ENCODE measurements at places on chromosomes 12 and 14.
A peak's percentile ranks its signal among the peaks of the same experiment; 100 is the strongest.

DNA sequence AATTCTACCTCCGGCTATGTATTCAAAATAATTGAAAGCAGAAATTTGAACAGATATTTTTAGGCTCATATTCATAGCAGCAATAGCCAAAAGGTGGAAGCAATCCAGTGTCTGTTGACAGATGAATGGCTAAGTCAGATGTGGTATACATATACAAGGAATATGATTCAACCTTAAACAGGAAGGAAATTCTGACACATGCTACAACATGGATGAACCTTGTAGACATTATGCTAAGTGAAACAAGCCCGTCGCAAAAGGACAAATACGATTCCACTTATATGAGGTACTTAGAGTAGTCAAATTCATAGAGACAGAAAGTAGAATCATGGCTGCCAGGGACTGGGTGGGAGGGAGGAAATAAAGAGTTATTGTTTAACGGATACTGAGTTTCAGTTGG is 331.6 kb downstream of the PCNX1 start:
- no peak for DNase-seq

GRCh38 chr14:101590616-101591015 is 29.3 kb downstream of the DIO3 start:
- no peak for DNase-seq

- no peak for DNase-seq
Observed at GRCh38 chr14:55705651-55706364, 125.8 kb downstream of the KTN1 start.

- no peak for DNase-seq
Observed at GRCh38 chr14:29321646-29322045, 555.1 kb downstream of the FOXG1 start.

DNA sequence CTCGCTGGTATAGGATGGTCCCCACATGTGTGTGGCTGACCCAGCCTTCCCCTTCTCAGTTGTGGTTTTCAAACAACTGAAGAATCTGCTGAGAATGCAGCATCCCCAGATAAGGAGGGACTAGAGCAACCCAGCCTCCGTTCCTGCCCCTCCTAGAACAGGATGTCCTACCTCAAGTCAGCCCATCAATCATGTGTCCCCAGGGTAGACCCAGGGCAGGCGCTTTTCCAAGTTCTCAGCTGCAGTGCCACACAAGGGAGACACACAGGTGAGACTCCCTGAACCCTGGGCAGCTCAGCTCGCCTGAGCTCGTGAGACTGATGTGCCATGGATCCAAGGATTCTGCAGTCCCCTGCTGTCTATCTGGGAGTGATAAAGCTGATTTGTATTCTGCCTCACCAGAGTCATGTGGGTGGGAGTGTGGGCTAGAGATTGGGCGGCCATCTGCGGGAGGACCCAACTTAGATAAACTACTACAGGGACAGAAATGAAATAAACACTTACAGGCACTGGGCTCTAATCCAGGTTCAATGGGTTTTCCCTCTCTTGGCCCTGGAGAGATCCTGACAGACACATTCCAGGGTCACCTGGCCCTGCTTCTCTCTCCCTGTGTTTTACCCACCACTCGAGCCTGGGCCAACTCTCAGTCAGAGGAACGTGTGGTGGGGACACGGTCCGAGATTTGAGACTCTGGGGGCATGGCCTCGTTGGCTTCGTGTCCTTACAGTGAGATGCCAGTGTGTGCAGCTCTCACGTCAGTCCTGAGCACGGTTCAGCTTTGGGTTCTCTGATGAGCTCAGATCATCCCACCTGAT is 303.5 kb upstream of the SFSWAP start:
- no peak for DNase-seq

GRCh38 chr12:66409195-66409871 is 107.0 kb downstream of the HELB start:
- peak; percentile 11 for DNase-seq

GRCh38 chr12:57213763-57214397 is 2.7 kb upstream of the NXPH4 start:
- DNase-seq: no peak

DNA sequence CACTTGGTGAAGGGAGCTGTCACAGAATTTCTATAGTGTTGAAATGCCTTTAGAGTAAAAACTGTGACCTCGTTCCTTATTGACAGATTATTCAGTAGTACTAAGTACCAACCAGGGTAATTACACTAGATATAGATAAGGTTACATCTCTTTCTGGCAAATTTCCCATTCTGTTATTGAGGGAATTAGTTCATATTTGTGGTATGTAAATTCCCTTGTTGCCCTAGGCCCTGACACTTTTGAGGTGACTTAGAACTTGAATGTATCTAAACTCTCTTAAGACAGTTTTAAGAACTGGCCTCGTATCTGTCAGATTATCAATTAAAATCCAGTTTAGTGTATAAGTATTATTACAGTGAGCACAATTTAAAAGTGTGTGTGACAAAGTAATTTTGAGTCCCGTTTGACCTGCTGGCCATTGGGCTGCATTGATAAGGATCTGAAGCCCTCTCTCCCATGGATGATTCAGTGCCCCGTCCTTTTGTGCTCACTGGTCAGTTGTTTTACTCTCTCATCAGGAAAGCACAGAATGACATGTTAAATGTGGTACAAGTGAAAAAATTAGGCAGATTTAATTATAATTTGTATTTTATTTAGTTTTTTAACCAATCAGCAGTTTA is 123.2 kb downstream of the GPR135 start:
- no peak for DNase-seq

- no peak for DNase-seq
Observed at GRCh38 chr12:68113644-68114043, 45.9 kb downstream of the IFNG start.

DNA sequence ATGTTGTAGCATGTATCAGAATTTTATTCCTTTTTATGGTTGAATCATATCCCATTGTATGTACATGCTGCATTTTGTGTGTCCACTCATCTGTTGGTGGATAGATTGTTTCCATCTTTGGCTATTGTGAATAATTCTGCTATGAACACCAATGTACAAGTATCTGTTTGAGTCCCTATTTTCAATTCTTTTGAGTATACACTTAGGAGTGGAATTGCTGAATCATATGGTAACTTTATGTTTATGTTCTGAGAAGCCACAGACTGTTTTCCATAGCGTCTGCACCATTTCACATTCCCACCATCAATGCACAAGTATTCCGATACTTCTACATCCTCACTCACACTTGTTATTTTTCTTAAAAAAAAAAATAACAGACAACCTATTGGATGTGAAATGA is 91.5 kb downstream of the ARF6 start:
- DNase-seq: no peak

GRCh38 chr14:48665077-48665784 is 920.9 kb downstream of the RPS29 start:
- DNase-seq: no peak

DNA sequence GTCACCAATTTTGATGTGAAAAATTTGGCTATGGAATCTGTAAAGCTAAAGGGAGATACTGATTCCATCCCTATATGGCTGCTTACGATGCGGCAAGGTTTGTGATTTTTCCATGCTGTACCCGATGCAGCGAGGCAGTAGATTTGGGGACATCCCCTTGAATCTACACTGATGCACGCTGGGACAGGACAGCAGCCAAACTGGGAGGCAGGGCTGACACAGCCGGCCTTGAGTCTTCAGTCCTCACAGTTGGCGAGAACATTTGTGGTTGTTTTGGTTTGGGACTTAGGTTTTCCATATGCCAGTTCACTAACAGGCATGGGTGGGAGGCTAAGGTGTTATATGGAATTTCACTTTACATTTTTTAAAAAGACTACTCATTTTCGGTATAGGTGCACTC is 3.8 kb downstream of the GALNT16 start:
- no peak for DNase-seq

- no peak for DNase-seq
Observed at GRCh38 chr12:92597997-92598396, 104.8 kb upstream of the PLEKHG7 start.

DNA sequence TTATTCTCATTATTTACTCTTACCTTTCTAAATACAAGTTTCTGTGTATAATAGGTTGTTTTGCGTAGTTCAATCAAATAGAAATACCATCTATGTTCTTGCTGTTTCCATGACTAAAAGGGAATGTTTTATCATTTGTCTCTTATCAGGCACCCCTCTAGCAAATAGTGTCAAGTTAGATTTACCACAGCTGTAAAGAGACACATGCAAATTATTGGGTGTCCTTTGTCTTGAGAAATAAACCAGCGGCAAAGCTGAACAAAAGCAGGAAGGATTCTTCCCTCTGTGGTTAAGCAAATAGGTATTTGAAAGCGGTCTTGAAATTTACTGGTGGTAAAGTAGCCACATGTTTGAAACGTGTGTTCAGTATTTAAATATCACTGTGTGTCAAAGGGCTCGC is 405.9 kb downstream of the TMTC2 start:
- no peak for DNase-seq

DNA sequence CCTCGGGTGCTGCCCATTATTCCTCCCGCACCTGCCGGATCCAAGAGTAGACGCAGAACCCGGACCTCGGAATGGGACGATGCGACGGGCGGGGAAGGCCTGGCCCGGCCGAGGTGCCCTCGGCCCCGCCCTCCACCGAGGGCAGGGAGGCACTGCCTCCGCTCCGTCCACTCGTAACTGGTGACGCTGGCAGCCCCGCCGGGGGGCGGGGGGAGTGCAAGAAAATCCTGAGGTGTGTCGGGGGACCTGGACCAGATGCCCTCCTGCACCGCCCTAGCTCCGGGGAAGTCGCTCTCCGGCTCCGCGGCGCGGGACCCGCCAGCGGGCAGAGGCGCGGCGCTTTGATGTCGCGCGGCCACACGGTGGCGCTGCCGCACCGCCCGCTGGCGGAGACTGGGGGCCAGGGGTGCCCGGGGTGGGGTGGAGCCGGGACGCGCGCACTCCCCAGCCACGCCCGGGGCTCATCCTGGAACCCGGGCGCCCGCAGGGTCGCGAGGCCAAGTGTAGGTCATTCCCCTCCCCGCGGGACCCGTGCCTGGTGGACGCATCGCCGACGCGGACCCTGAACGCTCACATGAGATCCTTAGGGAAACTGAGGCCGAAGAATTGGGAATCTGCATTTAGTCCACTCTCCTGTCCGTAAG is 202.8 kb downstream of the TTC8 start:
- peak; percentile 64 for DNase-seq

DNA sequence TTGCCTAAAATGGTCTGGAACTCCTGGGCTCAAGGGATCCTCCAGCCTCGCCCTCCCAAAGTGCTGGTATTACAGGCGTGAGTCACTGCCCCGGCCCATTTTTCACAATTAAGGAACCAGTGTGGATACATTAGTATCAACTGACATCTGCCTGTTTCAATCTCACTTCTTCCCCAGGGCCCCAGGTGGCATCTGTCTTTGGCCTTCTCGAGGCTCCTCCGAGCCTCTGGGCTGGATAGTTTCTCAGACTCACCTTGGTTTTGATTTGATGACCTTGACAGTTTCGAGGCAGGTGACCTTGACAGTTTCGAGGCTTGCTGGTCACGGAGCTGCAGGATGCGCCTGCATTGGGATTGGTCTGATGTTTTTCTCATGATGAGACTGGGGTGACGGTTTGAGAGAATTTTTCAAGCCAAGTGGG is 41.0 kb upstream of the NCOR2 start:
- DNase-seq: no peak

DNA sequence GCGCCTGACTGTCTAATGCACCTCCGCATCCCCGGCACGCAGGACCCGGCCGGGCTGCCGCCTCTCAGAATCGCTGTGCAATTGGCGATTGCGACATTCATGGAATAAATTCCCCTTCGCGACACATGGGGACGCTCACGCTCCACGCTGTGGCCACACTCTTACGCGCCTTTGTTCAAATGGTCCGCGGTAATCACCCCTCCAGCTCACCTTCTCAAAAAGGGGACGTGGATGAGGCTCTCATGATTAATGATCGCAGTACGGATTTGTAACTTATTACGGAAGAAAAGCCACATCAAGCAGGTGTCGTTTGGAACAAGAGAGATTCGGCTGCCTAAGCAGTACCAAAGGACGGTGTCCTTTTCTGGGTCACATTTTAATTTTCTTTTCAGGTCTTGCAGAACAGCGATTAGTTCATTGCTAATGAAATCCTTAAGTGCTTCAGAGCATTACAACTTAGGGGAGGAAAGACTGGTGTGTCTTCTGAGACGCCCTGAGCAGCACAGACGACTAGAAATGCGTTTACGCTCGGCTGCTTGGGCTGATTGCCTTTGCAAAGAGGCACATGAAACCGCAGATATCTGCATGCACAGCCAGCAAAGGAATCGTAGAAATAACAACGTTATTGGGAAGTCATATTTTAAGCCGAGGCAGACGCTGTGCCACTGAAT is 37.3 kb upstream of the ADGRD1 start:
- DNase-seq: no peak

DNA sequence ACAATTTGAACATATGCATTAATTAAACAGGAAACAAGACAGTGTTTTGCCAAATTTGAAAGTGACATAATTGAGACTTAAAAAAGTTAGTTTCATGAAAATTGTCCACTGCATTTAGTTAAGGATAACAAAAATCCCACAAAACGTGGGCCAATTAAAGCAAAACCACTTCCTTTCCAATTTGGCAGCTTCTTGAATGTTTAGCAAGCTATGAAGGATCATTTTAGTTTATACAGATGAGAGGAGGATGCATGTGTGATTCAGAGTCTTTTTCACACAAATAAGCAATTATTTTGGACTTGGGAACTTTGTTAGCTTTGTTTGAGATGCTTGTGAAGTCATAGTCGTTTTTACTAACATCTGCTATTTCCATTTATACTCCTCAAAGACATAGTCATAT is 109.6 kb downstream of the ATXN7L3B start:
- DNase-seq: no peak

- no peak for DNase-seq
Observed at GRCh38 chr12:14256121-14256520, 109.4 kb upstream of the ATF7IP start.

- no peak for DNase-seq
Observed at GRCh38 chr12:5295996-5296395, 135.9 kb upstream of the NTF3 start.

DNA sequence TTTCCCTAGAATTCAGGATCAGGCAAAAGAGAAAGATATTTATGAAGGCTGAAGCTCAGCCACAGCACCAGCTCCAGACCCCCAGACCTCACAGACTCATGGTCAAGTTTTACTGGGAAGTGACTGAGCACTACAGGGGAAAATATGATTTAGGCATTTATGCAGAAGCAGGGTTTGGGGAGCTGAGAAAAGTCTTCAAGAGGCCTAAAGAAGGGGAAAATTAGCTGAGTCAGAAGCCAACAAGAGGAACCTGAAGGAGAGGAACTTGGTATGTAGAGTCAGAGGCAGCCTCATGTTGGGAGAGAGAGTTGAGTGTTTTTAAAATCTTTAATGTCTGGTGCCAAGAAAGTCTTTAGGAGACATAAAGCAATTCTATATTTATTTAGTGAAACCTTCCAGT is 63.0 kb downstream of the FOS start:
- DNase-seq: no peak

GRCh38 chr12:121626087-121626852 is at the start of gene ORAI1:
TSS of gene ORAI1 (plus strand) at chr12:121626530.
- DNase-seq: peak; percentile 98

- DNase-seq: no peak
Observed at GRCh38 chr12:109461846-109462756, 15.0 kb downstream of the KCTD10 start.

- peak; percentile 84 for DNase-seq
Observed at GRCh38 chr14:20632831-20633691, 8.4 kb downstream of the OR6S1 start.
